ENCODE measurements at places on chromosomes 5 and 9. TPM values are rescaled to one million over a fixed set of nuclear protein-coding genes. Genes with fewer than 3 reads are reported as not detected.

ELOVL7 gene
- 6.7 TPM for total RNA-seq

NUTM2G gene
- not detected for total RNA-seq

SPINK4 gene
- total RNA-seq = not detected

MROH2B gene
- total RNA-seq = not detected

IFNB1 gene
- not detected for total RNA-seq

TEK gene
- 20.5 TPM for total RNA-seq

PTGES gene
- 8.9 TPM for total RNA-seq

ADAMTS6 gene
- total RNA-seq = 48.3 TPM

TMEM252 gene
- total RNA-seq = not detected

SPINK13 gene
- total RNA-seq = not detected

DPH7 gene
- total RNA-seq = 40.6 TPM

C5orf34 gene
- 4.4 TPM for total RNA-seq

SVEP1 gene
- 27.3 TPM for total RNA-seq

FAM153A gene
- total RNA-seq = 1.9 TPM

CLIC3 gene
- 1.1 TPM for total RNA-seq

FOXD4 gene
- 0.82 TPM for total RNA-seq

FOXD1 gene
- 3.8 TPM for total RNA-seq

SAXO1 gene
- total RNA-seq = 0.05 TPM

VLDLR gene
- total RNA-seq = 56.7 TPM

GHR gene
- total RNA-seq = 12.9 TPM

BNIP1 gene
- 15.6 TPM for total RNA-seq

FXN gene
- 6.0 TPM for total RNA-seq

NMUR2 gene
- total RNA-seq = 0.22 TPM

PGM5 gene
- total RNA-seq = 61.8 TPM

PCDHB12 gene
- total RNA-seq = 15.0 TPM

TAF11L10 gene
- not detected for total RNA-seq

APC gene
- 209 TPM for total RNA-seq
